Muscle of leg (tissue), 16 donors: ENCODE measurements at places on chromosomes 16 and 17. TPM values are rescaled to one million over a fixed set of nuclear protein-coding genes. Genes with fewer than 3 reads are reported as not detected.

The TEKT1 gene
- not detected for total RNA-seq

The SHISA9 gene
- total RNA-seq = 0.04 TPM

The ITGB3 gene
- 16.5 TPM for total RNA-seq

The KIF2B gene
- not detected for total RNA-seq

The HSD17B1 gene
- 1.9 TPM for total RNA-seq

DNA sequence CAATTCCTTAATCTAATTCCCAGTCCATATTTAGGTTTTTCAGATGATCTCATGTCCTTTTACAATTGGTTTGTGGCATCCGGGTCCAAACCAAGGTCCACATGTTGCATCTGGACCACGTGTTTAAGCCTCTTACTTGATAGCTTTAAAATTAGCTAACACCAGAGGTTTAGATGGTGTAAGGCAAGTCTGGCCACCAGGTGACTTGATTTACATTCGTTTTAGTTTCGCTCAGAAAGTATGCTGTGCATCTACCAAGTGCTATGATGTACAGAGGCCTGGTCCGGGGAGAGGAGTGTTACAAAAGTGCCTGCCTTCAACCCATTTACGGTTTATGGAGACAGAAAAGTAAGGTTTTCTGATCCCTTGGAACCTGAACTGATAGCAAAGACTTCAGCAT is 878 bp upstream of the DNAJA2 start:
- H3K27me3 ChIP-seq = no peaks in the 10 kb centered on the region
- H3K4me1 ChIP-seq = peaks cover 12% of the 10 kb centered on the region
- H3K27ac ChIP-seq = peak overlapping the region; percentile 96
- H3K36me3 ChIP-seq = peaks cover 9% of the 10 kb centered on the region

- peaks cover 3% of the 10 kb centered on the region for H3K27me3 ChIP-seq
- H3K4me3 ChIP-seq = no peak overlapping the region
- H3K27ac ChIP-seq = no peak overlapping the region
- H3K36me3 ChIP-seq = no peaks in the 10 kb centered on the region
These were observed 18.3 kb upstream of the ADGRG3 start for GRCh38 chr16:57649846-57650245.

- no peak overlapping the region for H3K4me3 ChIP-seq
- peaks cover 7% of the 10 kb centered on the region for H3K4me1 ChIP-seq
- H3K36me3 ChIP-seq = no peaks in the 10 kb centered on the region
- no peak overlapping the region for H3K27ac ChIP-seq
These were observed 4.5 kb downstream of the TMEM100 start for GRCh38 chr17:55717898-55718735.

DNA sequence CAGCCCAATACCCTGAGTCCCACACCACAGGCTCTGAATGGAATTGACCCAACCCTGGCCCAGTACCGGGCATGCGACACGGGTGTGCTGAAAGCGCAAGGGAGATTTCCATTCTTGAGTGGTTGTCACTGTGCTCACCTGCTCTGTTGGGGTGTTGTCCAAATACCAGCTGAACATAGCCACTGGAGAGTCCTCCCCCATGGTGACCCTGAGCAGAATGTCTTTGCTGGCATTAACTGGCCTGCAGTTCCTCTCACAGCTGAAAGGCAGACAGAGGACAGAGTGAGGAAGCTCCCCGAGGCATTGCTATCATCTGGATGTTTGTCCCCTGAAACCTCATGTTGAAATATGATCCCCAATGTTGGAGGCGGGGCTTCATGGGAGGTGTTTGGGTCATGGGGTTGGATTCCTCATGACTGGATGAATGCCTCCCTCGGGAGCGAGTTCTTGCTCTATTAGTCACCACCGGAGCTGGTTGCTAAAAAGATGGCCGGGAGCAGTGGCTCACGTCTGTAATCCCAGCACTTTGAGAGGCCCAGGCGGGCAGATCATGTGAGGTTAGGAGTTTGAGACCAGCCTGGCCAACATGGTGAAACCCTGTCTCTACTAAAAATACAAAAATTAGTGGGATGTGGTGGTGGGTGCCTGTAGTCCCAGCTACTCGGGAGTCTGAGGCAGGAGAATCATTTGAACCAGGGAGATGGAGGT is 57.3 kb upstream of the BCO1 start:
- H3K4me3 ChIP-seq = no peak overlapping the region
- H3K27me3 ChIP-seq = no peaks in the 10 kb centered on the region
- DNase-seq = peak; percentile 87
- peak overlapping the region; percentile 31 for H3K27ac ChIP-seq
- no peaks in the 10 kb centered on the region for H3K36me3 ChIP-seq
